Dorsolateral prefrontal cortex (tissue), 122 donors: ENCODE measurements at places on chromosomes 1 and 21.

DNA sequence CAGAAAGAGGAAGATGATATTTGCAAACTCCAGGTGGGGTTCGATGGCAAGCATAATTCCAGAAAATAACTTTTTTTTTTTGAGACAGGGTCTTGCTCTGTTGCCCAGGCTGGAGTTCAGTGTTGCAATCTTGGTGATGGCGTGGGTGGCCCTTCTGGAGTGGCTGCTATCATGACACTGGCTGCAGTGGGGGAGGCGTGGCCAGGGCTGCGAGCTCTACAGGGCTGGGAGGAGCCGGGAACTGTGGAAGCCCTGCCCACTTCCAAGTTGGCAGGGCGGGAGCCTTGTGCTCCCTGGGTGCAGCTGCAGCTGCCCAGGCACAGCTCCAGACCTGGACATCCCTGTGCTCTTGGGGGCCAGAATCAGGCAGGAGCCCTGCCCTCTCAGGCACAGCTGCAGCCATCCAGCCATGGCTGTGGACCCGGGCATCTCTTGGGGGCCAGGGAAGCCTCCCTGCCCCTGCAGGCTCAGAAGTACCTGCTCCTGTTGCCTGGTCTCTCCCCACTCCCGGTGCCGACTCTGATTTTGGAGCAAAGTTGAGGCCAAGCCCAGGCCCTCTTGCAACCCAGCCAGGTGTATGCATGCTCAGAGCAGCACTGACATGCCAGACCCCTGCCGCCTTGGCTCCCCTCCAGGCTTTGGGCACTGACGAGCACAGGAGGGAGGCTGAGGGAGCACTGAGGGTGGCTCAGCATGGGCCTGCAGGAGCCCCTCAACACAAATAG is 7.2 kb upstream of the BCL10 start:
- no peak for DNase-seq

GRCh38 chr1:18491168-18491567 is 10.4 kb downstream of the KLHDC7A start:
- no peak for DNase-seq

- DNase-seq: no peak
Observed at GRCh38 chr1:38500891-38501290, 358.7 kb downstream of the RRAGC start.

DNA sequence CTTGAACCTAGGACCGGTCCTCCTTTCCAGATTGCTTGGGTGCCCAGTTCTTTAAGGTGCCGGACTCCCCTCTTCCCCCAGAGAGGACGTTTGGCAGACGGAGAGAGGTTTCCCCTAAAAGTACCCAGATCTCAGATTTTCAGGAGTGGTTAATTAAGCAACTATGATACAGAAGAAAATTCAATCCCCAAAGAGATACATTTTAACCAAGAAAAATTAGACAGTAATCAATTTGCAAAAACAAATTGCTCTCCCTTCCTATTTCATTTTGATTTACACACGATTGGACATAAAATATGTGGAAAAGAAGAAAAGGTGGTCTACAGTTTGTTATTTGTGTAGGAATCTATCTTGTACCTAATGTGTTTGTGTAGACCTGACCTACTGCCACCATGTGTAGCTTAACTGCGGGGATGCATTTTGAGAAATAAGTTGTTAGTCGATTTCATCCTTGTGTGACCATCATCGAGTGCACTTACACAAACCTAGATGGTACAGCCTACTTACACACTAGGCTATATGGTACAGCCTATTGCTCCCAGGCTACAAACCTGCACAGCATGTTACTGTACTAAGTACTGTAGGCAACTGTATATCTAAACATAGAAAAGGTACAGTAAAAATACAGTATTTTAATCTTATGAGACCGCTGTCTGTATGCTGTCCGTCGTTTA is 755 bp downstream of the RPAP2 start:
- no peak for DNase-seq

DNA sequence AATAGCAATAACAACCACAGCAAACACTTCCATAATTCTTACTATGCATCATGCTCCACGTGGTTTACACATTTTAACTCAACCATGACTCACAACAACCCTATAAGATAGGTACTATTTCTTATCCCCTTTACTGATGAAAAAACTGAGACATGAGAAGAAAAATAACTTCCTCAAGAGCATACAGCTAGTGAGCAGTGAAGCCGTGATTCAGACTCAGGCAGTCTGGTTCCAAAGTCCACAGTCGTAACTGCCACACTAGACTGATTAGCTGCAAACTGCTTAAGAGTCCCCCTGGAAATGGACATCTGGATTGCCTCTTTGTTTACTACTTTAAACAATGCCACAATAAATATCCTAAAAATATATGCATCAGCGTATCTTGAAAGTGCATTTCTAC is 55.7 kb downstream of the PLD5 start:
- no peak for DNase-seq

DNA sequence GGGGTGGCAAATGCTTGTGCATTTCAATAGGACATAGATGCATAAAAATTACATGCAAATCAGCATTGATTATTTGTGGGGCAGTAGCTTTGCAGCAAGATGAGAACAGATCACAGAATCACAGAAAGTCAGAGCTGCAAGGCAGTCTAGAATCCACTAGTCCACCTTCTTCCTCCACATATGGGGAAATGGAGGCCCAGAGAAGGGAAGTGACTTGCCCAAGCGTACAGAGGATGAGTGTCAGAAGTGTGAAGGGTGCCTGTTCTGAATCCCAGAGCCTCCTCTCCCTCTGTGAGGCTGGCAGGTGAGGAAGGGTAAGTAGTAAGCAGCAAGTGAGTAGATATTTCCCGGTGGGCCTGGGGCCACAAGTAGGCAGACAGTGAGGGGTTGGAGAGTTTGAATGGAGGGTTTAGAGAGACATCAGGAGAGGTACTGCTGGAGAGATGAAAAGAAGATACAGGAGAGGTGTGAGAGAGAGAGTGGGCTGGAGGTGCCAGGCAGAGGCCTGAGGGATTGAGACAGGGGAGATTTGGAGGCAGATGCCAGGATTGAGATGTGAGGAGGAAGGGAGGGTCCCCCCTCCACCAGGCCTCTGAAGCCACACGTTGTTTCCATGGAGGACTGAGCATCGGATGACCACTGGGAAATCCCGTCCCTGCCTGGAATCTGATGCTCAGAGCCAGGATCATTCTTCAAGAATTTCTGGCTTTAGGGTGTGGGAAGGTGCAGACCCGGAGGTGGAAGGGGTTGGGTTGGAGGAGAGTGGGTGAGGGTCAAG is 4.8 kb upstream of the MYOG start:
- no peak for DNase-seq

DNA sequence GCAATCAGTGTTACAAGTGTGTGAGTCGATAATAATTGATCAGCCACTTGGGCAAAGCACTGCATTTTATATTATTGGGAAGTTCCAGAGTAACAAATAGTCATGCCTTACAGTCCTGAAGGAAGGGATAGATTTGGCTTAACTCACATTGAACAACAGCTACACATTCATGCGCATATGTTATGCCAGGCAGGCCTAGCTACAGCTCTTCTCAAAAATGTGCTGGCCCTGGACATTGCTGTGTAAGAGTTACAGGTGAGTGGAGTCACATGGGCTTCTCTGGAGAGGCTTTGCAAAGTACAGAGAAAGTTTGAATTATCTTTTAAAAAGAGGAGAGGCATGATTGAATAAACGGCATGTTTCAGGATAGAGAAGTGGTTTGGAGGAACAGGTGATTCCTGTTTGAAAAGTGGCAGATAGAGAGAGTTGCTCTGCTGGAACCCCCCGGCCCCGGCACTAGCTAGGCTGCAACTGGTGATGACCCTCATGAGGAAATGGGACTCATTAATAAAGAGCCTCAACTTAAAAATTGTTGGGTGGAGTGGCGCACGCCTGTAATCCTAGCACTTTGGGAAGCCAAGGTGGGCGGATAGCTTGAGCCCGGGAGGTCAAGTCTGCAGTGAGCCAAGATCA is 200.6 kb downstream of the CRB1 start:
- no peak for DNase-seq

GRCh38 chr1:100532645-100533044 is 5.3 kb upstream of the GPR88 start:
- DNase-seq: no peak

GRCh38 chr1:99465176-99465900 is 180.6 kb upstream of the PALMD start:
- no peak for DNase-seq

DNA sequence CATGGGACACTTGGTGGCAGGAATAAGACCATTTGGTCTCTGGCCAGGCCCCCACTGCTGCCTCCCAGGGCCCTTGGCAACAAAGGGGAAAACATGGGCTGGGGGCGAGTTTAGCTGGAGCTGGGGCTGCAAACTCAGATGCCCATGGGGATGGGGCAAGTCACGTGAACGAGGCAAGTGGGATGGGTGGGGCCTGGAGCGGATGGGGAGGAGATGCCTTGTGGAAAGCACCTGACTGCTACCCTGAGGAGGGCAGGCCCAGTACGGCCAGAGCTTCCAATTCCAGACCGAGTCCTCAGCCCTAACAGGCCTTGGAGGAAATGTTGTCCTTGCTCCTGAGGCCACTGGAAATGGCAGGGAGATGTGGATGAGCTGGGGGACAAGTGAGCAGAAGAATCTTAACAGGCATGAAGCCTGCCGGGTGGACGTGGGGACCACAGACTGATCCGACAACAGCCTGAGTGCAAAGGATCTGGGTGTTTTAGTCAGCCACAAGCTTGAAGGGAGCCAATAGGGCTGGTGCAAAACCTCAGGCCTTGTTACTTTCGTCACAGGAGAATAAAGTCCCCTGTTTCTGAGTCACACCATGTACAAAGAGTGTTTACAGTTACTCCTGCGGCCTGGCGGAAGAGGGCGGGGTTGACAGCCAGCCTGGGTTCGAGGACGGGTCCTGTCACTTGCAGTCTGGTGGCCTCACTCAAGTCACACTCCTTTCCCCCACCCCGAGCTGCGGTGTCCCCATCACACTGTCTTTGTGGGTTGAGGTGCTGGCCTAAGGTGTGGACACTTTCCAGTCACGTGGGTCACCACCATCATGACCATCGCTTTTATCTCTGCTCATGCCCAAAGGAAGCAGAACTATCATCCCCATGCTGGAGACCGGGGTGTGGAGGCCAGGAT is 19.1 kb downstream of the RUNX3 start:
- DNase-seq: no peak

- DNase-seq: no peak
Observed at GRCh38 chr1:112548547-112548946, 39.8 kb downstream of the WNT2B start.

DNA sequence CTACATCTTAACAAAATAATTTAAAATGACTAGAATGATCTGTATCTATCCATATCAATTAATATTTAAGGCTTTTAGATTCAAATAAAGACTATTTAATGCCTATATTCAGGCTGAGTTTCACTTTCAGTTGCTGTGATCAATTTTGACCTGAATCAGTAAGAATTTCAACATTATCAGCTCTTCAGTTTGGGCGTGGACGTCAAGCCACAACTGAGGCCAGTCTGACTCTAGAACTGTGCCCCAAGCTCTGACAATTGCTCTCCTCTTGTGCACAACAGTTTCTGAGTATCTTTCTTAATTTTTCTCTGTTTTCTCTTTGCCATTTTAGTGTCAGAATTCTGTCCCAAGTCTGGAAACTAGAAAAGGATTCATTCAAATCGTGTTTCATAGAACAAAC is 1095.5 kb downstream of the PLA2G4A start:
- no peak for DNase-seq

DNA sequence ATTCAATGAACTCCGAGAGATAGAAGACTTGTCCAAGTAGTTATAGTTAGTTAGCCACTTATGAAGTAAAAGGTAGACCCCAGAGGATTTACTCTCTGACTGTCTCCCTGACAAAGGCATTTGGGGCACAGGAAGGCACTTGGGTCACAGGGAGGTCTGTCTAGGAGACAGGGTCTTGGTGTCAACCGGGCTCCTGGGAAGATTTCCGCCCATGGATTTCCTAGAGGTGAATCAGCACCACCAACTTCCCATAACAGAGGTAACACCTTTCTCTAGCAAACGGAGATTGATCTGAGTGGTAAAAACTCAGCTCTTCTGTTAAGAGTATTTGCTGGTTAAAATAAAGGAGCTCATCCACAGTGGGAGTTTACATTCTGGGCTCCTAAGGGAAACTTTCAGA is 16.4 kb downstream of the CCN1 start:
- no peak for DNase-seq

DNA sequence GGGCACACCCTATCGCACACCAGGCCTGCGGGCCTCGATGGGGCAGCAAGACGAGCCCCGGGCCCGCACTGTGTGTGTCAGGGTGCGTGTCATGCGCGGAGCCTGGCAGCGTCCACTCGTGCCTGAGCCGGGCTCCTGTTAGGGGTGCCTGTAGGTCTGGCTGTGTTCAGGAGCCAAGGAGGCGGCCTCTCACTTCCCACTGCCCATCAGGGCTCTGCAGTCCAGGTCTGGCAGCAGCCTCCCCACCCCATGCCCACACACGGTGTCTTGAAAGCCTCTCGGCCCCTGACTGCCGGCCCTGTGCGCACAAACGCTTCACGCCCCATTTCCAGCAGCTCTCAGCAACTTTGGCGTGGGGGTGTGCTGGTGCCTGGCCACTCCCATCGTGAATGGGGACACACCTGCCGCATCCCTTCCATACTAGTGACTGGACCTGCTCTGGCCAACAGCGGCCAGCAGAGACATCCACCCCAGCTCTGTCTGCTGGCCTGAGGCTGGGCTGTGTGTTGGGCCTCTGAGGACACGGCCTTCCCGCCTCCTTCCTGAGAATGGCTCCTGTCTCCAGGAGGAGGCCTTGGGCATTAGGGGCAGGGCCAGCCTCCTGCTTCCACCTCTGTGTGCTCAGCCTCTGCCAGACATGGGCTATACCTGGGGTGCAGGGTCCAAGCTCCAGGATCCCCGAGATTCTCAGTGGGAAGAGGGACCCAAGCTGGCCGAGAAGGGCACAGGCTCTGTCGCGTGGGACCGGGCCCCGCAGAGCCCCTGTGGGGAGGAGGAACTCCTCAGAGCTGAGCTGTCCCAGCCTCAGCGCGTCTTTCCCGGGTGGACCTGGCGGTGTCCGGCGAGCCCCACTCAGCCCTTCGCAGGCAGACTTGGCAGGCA is 41.8 kb upstream of the ACTRT2 start:
- no peak for DNase-seq

- DNase-seq: no peak
Observed at GRCh38 chr1:174414203-174414602, 33.6 kb upstream of the GPR52 start.

DNA sequence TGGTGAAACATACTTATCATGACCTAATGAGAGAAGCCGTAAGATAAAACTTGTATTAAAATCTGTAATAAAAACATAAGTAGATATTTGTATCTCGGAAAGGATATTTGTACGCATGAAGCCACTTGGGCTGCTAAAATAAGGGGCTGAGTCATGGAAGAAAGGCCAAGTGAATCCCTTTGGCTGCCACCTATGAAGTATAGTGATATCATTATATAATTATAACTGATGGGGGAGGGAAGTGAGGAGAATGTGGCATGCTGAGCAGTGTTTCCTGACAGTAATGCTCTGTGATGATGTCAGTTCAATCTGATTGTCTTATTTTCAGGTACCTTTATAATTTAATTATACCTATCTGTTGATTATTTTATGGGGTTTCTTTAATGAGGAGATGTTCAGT is 13.6 kb downstream of the RWDD3 start:
- DNase-seq: no peak

- no peak for DNase-seq
Observed at GRCh38 chr1:167467126-167467710, 51.1 kb downstream of the CD247 start.

- DNase-seq: no peak
Observed at GRCh38 chr1:161072751-161073449, 3.2 kb upstream of the ARHGAP30 start.

GRCh38 chr21:35139382-35139715 is 90.2 kb upstream of the RUNX1 start:
- no peak for DNase-seq
